ENCODE measurements at places on chromosomes 6 and 20.

DNA sequence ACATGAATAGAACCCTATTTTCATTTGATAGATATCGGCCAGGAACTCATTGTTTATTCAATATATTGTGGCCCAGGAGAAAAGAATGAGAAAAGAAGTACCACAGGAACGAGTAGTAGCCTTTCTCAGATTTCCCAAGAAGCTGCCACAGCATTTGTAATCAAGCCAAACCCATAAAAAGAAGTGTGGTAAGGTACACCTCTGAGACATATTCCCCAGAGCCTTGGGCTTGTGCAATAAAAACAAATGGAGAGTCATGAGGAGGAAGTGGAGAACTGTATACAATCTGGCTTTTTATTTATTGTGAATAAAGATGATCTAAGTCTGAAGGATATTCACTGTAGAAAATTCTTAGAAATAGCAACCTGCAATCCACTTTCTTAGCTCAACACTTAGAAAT lies 36.7 kb downstream of the KIF6 start:
- DNase-seq: no peak

GRCh38 chr20:32358632-32358882 lies 426 bp downstream of the ASXL1 start:
- no peak for DNase-seq

GRCh38 chr20:50992733-50993457 lies 30.0 kb downstream of the KCNG1 start:
- peak; percentile 7 for DNase-seq

- DNase-seq: no peak
Measured at GRCh38 chr6:166707045-166707444, 80.0 kb upstream of the RPS6KA2 start.

GRCh38 chr6:119173249-119174084 lies 95.0 kb upstream of the FAM184A start:
- no peak for DNase-seq

DNA sequence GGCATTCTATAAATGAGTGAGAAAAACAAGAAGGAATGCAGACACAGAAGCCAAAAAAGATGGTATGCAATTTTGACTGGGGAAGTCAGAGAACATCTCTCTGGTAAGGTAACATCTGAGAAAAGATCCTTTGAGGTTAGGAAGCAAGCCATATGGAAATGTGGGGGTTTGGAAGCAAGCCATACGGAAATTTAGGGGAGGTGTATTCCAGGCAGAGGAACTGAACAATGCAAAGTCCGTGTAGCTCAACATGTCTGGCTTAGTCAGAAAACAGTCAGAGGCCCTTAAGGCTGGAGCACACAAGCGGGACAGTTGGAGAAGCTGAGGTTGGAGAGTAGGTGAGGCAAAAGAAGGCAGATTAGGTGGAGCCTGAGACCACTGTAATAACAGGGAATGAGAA lies 35.3 kb downstream of the RALGAPA2 start:
- peak; percentile 14 for DNase-seq

- DNase-seq: no peak
Measured at GRCh38 chr20:672963-673602, 2.5 kb downstream of the SCRT2 start.

DNA sequence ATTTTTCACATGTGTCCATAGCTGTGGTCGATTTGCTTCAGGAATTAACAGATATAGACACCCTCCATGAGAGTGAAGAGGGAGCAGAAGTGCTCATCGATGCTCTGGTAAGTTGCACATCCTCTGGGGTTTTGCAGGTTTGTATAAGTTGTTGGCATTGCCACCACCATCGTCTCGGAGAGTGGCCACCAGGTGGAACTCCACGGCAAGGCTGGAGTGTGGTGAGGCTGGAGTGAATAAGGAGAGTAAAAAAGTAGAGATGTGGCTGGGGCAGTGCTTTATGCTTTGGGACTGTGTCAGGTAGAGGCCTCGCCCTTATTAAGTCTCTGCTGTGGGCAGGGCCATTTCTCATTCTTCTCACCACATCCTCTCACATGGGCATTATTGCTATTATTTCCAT lies 63.7 kb downstream of the CTNNBL1 start:
- DNase-seq: no peak

GRCh38 chr6:159125951-159126352 lies 43.2 kb upstream of the FNDC1 start:
- DNase-seq: no peak

DNA sequence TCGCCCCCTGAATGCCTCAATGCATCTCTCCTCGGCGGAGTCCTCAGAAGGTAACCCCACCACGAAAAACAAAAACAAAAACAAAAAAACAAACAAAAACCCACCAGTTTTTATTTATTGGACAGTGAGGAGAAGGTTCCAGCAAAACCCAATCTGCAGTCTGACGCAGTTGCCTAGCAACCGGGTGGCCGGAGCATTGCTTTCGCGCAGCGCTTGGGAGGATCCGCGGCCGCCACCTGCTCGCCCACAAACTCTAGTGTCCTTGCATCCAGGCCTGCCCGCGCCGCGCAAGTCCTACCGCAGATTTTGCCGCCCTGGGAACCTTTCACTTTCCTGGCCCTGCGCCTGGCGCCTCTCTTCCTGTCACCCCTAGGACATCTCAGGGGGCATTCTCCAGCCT lies 17.6 kb downstream of the TFAP2B start:
- DNase-seq: no peak

DNA sequence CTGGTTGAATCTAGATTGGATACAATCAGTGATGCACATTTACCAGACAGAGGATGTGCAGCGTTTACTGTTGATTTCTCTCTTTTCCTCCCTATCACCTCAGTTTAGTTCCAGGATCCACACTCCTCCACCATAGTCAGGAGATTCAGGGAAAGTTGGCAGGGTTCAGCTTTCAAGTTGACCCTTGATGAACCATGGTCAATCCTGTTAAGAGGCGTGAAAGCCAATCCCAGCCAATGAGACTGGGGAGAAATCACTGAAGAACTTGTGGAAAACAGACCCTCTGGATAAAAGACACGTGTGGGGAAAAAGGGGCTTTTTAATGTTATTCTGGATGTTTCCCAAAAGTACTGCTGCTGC lies 19.2 kb upstream of the SCP2D1 start:
- DNase-seq: no peak

DNA sequence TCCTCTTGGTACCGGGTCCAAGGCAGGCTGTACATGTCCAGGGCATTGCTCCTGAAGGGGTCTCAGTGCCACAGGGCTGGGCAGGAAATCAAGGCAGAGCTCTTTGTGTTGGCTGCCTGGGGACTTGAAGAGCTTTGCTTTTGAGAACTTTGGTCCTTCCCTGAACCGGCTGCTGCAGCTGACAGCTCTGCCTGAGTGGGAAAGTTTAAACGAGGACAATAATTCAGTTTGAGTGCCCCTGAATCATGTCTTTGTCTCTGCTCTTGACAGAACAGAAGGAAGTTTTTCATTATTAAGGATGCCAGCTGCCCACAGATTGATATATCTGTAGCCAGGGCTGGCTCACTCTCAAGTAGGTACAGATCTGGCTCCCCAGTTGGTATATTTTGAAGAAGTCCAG lies 56.1 kb downstream of the ANKRD6 start:
- DNase-seq: no peak

DNA sequence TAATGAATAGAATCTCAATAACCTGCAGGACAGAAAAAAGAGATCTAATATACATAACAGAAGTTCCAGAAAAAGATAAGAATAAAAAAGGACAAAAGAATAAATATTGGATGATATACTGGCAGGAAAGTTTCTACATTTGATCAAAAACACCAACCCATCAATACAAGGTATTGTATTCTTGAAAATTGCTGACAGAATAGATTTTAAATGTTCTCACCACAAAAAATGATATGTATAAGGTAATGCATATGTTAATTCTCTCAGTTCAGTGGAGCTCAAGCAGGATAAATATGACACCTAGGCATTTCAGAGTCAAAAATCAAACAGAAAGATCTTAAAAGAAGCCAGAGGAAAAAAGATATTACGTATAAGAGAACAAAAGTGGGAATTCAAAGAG lies 43.8 kb downstream of the SERAC1 start:
- DNase-seq: no peak

GRCh38 chr6:52568320-52568719 lies 8.5 kb downstream of the TRAM2 start:
- DNase-seq: no peak

DNA sequence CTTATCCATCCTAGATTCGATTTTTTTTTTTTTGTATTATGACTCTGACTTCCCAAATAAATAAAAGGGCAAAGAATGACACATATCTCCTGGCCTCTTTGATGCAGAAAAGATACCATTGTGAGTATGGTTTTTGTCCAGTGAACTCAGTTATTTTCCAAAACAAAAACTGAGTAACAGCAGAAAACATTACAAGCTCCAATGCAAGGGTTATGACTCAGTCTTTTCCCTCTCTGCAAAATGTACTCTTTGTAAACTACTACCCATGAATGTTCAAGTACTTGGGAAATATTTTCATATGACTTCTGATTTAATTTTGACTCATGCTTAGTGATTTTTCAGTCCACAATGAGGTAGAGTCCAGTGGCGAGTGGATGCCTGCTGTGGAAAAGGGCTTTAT lies 355.3 kb downstream of the RNF144B start:
- no peak for DNase-seq

DNA sequence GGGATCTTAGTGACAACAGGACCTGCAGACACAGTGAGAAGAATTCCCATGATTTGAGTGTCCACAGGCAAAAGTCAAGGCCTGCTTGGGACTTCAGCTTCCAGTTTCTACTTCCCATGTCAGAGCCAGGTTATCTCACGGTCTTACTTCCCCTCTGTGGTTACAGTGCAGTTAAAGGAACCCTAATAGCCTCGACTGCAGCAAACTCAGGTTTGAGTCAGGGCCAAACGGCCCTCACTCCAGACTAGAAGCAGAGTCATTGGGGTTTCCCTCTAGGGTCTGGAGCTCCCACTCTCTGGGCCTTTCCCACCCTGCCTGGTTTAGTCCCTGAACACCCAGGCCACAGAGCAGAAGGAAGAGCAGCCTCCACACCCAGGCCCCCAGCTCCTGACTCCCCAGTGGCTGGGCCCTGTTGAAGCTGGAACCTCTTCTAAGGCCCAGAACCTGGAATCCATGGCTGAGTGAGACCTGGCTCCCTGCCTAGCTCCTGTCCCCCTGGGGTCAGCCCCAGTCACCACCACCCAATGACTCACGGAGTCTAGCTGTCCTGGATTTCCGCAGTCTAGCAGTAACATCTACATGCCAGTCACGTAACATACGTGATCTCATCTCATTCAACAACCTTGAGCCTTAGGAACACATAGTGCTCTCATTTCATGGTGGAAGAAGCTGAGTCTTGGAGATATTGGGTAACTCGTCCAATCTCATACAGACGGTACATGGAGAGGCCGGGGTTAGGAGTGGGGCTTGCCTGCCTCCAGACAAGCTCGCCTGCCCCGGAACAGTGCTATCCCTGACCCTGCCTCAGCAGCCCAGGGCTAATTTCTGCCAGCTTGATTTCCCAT lies 9.2 kb upstream of the GHRH start:
- DNase-seq: no peak

- peak; percentile 30 for DNase-seq
Measured at GRCh38 chr6:41505122-41506049, 40.8 kb upstream of the FOXP4 start.

- DNase-seq: no peak
Measured at GRCh38 chr6:28124971-28125353, 553 bp downstream of the ZSCAN16 start.
